ENCODE measurements at places on chromosomes 12 and 14.
A peak's percentile ranks its signal among the peaks of the same experiment; 100 is the strongest.

- peak; percentile 49 for DNase-seq
Observed at GRCh38 chr12:104668274-104668718, 211.5 kb downstream of the CHST11 start.

DNA sequence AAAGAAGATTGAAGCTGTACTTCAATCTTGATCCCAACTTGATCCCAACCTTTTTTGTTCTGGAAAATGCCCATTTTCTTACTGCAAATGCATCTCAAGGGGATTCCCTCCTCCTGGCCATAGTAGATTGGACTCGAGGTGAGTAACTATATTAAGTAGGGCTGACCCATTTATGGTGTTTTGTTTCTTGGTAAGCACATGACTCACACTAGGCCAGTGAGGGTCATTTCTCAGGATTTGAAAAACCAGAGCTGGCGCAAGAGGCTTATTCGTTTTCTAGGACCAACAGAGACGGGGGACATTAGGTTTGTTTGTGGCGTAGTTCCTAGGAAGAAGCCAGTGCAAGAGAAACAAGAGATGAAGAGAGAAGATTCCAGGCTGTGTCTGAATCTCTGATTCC lies 51.4 kb downstream of the MRPL42 start:
- no peak for DNase-seq

- DNase-seq: no peak
Observed at GRCh38 chr12:38392554-38393144, 76.1 kb downstream of the ALG10B start.

DNA sequence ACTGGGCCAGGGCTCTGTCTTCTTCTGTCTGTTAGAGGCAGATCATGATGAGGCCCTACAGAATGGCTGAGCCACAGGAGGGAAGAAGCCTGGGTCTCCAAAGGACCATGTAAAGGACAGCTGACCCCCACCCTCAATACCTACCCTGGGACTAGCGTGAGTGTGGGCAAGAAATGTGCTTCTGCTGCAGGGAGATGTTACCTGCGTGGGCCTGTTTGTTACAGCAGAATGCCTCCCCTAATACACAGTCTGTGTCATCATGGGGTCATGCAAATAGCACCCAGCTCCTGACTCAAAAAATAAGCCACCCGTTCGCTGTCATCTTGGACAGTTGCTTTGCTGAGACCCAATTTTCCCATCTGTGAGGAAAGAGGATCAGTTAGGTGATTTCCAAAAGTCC lies 90.6 kb downstream of the CALM1 start:
- no peak for DNase-seq

DNA sequence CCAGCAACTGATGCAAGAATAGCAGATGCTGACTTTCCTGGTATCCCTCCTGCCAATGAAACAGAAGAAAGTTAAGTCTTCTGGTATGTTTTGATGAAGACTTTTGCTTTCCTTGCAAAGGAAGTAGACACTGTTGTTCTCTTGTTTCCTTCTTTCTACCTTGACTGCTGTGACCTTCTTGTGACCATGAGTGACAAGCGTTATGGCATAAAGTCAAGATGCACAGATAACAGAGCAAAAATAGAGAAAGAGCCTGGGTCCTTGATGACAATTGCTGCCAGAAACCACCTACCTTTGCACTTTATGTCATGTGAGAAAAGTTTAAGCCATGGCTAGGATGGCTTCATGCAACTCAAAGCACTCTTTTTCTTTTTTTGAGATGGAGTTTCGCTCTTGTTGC lies 49.2 kb upstream of the LTA4H start:
- DNase-seq: no peak

GRCh38 chr12:26128168-26128567 lies 3.3 kb upstream of the BHLHE41 start:
- DNase-seq: no peak

DNA sequence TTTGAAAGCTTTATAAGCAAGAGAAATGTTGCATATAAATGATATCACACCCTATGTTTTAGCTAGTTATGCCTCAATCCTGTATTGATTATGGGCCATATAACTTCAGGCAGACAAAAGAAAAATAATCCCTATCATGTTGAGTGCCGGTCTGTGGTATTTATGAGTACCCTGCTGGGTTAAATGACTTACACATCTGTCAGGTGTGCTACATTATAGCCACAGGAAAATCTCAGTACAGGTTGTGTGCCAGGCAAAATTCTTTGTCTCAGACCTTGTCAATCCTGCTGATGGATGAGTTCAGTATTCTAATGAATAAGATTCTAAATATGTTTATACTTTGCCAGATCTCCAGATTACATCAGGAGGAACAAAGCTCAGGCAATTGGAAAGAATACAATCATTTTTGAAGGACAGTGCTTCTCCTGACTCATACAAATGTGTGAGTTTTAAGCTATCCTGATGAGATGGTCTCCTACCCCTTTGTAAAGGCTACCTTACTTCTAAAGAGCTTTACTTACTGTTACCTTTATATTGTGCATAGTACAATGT lies 109.8 kb upstream of the FOXG1 start:
- DNase-seq: no peak

DNA sequence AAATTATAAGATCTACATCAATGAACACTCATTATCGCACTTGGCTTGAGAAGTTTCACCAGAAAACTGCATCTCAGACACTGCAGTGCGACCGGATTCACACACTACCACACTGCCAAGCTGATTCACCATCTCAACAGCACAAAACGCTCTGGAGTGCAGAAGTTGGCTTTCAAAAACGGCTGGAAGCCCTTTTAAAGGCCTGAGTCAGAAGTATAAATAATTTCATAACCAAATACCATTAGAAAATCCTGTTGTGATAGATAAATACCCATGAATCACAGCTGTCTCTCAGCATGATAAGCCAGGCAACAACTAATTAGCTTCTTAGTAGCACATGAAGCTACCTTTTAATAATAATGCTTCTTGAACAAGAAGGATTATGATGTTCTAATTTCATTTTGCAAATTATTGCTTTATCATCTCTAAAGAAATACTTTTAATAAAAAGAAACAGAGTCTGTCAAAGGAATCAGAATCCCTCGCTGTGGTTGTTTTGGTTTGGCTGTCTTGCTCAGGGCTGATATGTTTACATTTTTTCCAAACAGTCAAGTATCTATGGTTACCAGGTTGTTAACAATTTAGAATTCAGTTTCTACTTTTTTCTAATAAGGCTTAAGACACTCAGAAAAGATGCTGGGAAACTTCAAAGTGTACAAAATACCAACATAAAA lies 51.2 kb downstream of the SLC2A13 start:
- no peak for DNase-seq

DNA sequence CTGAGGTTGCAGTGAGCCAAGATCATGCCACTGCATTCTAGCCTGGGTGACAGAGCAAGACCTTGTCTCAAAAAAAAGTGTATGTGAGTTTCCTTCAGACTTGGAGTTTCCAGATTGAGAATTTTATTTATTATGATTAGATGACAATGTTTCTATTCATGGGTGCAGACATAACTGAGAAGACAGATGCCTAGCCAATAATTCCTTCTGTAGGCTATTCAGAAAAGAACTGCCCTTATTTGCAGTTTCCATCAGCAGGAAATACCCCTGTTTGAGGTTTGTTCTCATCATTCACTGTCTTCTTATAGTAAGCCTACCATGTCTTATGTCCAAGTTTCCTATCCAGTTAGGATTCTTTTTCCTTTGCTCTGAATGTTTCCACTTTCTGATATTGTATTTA lies 269.0 kb downstream of the KTN1 start:
- no peak for DNase-seq

DNA sequence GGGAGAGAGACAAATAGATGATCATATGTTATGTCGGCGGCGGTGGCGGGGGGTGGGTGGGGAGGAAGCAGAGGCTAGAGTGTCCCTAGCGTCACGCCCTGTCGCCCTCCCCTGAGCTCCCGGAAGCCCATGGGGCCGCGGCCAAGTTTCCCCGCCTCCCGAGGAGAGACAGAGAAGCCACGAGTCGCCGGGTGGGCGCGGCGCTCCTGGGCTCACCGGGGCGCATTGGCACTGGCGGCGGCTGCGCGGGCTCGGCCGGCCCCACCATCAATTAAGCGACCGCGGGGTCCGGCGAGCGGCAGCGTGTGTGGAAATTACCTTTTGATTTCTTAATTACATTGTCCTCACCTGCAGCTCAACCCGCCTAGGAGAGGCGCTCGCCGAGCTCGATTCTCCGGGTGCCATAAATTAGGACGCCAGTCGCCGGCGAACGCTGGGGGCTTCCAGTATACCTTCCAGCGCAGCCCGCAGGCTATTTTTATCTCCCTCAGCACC lies 119.9 kb upstream of the LHX5 start:
- DNase-seq: peak; percentile 51

DNA sequence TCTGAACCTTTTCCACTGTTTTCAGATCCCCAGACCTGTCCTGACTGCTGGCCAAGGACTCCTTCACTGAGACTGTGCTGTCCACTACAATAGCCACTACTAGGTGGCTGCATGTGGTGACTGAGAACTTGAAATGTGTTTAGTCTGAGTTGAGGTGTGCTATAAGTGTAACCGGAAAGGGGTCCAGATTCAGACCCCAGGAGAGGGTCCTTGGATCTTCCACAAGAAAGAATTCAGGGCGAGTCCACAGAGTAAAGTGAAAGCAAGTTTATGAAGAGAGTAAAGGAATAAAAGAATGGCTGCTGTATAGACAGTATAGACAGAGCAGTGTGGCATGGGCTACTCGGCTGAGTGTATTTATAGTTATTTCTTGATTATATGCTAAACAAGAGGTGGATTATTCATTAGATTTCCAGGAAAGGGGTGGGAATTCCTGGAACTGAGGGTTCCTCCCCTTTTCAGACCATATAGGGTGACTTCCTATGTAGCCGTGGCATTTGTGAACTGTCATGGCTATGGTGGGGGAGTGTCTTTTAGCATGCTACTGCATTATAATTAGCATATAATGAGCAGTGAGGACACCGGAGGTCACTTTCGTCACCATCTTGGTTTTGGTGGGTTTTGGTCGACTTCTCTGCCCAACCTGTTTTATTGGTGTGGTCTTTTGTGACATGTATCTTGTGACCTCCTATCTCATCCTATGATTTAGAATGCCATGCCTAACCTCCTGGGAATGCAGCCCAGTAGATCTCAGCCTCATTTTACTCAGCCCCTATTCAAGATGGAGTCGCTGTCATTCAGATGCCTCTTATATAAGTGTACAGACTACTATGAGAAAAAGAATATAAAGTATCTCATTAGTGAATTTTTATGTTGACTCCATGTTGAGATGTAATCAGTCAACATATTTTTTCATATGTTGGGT lies 70.0 kb upstream of the SRSF5 start:
- no peak for DNase-seq

DNA sequence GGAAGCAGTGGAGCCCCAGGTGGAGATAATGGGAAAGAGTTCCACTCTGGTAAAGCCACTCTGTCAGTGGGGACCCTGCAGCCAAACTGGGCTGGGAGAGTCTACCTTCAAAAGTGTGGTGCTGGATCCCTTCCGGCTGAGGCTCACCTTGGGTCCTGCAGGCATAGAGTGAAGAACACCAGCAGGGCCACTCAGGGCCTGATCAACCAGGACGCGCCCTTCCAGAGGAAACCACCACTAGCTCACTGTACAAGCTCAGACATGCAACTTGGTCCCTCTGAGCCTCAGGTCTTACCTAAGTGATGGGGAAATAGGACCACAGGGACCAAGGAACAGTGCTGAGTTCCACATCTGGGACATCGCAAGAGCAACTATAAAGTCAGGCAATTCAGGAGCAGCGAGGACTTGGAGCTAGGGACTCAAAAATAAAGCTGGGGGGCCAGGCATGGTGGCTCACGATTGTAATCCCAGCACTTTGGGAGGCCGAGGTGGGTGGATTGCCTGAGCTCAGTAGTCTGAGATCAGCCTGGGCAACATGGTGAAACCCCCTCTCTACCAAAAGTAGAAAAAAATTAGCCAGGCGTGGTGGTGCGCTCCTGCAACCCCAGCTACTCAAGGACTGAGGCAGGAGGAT lies 5.9 kb upstream of the PRPH start:
- DNase-seq: no peak

DNA sequence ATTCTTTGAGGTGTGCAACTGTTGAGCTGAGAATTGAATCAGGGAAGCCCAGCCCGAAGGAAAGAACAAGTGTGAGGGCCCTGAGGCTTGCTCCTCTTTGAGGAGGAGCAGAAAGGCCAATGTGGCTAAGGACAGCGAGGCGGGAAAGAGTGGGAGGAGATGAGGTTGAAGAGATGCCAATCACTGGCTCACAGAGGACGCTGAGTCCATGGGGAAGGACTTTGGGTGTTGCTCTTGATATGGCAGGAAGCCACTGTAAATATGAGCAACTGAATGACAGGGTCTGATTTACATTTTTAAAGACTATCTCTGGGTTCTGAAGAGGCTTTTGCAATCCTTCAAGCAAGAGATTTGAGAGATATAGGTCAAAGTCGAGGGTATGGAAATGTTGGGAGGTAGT lies 3.3 kb upstream of the APPL2 start:
- no peak for DNase-seq

- DNase-seq: no peak
Observed at GRCh38 chr14:69504775-69505174, 20.2 kb downstream of the PLEKHD1 start.

- DNase-seq: peak; percentile 70
Observed at GRCh38 chr12:100199347-100200149, 1.1 kb upstream of the ACTR6 start.

- DNase-seq: peak; percentile 35
Observed at GRCh38 chr14:36659822-36660735, 1.6 kb upstream of the PAX9 start.

GRCh38 chr14:20179218-20179617 lies 11.5 kb upstream of the OR11G2 start:
- peak; percentile 0 for DNase-seq

GRCh38 chr14:52202151-52202550 lies 65.3 kb upstream of the PTGDR start:
- DNase-seq: no peak

DNA sequence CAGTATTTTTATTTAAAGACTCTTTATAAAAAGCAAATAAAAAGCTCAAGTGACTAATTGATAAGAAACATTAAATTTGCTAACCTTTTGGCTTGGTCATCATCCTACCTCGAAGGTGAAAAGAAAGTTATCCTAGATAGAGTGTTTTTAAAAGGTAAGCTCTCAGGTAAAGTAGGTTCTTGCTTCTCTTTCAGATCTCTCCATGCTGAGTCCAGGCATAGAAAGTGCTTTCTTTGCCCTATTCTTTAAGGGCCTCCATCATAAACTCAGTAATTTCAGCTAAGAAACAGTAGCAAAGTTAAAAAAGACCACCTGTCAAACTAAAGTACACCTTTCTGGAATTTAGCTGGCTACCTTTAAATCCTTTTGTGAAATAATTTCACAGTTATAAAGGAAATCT lies 20.6 kb upstream of the ANHX start:
- no peak for DNase-seq

- DNase-seq: no peak
Observed at GRCh38 chr14:20998674-20999366, at the start of gene SLC39A2. Gene SLC39A2, plus strand, starts transcription at chr14:20999293. Its CDS starts 154 bp downstream, at chr14:20999447.

DNA sequence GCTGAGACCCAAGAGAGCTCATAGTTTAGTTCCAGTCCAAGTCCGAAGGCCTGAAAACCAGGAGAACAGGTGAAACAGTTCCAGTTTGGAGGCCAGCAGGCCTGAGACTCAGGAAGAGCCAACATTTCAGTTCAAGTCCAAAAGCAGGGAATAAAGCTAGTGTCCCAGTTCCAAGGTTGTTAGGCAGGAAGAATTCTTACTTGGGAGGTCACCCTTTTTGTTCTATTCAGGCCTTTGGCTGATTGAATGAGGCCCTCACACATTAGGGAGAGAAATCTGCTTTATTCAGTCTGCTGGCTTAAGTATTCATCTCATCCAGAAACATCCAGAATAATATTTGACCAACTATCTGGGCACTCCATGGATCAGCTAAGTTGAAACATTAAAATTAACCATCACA lies 294.6 kb downstream of the PCNX1 start:
- DNase-seq: no peak
